ENCODE measurements at places on chromosomes 11 and 22.

DNA sequence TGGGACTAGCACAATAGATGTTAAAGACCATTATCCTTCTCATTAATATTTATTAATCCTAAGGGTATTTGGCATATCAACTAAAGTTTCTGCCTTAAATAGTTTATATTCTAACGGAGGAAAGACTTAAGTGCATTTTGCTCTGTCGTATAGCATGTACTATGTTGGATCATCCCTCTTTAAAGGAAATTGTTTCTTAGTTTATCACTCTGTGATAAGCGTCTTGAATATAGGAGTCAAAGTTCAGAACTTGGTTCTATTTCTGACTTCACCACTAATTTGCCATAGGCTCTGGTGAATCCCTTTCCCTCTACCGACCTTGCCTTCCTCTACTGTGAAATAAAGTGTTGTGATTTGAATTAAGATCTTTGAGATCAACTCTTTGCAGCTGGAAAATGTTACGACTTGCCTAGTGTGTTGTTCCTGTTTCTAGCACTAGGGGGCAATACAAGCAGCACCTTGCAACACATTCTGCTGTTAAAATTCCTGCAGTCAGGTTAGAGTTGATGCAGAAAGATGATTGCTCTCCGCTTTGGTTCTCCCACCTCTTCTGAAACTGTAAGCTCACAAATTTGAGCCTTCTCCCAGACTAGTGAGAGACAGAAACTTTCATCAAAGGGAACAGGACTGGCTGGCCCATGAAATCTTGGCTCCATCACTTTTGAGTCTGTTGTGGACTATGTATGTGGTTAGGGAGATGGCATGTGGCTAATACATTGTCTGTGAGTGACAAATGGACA lies 27.8 kb upstream of the ZNRF3 start:
- DNase-seq = peak; percentile 56

- no peak for DNase-seq
Observed at GRCh38 chr11:94525546-94526324, 13.5 kb downstream of the C11orf97 start.

GRCh38 chr11:47377571-47378009 lies 757 bp downstream of the SPI1 start:
- no peak for DNase-seq

GRCh38 chr22:31662668-31663037 lies 638 bp upstream of the PISD start:
- no peak for DNase-seq

GRCh38 chr11:133906241-133906640 lies 50.5 kb downstream of the IGSF9B start:
- DNase-seq = no peak

GRCh38 chr11:34382532-34383276 lies 24.9 kb upstream of the ABTB2 start:
- no peak for DNase-seq

GRCh38 chr22:24417901-24418641 lies 9.3 kb upstream of the ADORA2A start:
- no peak for DNase-seq

GRCh38 chr22:49211176-49211575 lies 616.5 kb downstream of the BRD1 start:
- no peak for DNase-seq

Data from CD4-positive, CD25-positive, alpha-beta regulatory T cell (primary cell).